ENCODE measurements at places on chromosomes 12 and 14.

GRCh38 chr12:125159702-125160101 is 94.5 kb downstream of the AACS start:
- DNase-seq, result no peak

DNA sequence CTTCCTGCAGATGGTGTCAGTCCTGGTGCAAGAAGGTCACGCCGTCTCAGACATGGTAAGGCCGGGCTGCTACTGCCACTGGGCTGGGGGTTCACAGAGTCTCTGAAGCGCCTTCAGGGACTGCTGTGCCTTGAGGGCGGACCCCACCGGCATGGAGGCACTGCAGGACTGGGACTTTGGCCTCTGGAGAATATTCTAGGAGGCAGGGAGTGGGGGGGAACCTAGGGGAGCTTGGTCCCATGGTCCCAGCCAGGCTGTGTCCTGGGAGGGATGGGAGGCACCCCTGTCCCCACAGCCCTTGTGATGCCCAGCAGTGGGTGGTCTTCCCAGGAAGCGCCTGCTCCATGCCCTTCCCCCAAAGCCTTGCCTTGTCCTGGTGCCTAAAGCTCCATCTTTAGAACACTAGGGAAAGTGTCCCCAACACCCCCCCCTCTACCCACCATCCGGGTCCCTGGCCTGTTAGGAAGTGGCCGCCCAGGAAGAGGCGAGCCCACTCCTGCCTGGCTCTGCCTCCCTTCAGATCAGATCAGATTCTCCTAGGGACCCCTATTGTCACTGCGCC is 1.5 kb downstream of the AMN start:
- DNase-seq, result no peak

- DNase-seq, result no peak
Measured at GRCh38 chr12:89433634-89434033, 81.3 kb upstream of the DUSP6 start.

- peak; percentile 99 for DNase-seq
Measured at GRCh38 chr12:26630546-26631027, 202.4 kb downstream of the ITPR2 start.

DNA sequence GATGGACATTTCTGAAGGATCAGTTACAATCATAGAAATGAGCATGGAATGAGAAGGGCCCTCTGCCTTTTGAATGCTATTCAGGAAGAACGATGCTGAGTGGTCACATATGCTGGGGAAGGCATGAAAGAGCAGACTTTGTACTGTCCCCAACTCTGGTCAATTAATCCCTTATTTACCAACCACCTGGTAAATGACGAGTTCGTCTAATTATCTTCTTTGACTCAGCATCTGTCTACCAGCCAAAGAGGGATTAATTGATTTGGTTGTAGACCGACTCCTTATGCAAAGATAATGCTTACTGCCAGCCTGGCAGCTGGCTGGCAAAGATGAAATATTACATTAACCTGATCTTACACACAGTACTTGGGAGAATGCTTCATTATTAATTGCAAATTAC is 152.2 kb downstream of the CHST11 start:
- no peak for DNase-seq

DNA sequence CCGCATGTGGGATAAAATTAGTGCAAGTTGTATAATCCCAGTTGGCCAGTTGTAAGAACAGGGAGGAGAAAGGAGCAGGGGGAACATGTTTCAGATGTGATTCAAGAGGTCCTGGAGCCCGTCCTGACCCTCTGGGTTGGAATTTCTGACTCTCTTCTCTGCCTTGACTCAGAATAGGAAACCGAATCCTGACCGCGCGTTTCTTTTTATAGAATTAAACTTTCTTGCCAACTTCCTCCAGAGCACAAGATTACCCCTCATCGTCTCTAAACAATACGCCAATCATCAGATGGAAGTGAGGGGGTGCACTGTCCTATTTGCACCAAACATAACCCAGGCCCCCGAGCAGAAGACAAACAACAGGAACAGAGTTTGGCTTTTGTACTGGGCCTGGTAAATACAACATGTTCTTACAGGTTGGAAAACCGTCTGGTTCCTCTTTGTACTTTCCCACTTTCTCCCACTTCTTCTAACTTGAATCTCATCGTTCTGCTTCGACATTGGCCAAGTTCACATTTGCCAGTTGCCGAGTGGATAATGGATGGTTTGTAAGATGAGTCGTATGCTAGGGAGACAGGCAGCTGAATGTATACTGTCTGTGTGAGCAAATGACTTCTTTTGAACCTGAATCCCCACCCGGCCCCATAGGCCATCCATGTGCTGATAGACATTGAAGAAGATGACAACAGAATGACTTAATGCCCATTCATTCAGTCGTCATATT is 42.6 kb upstream of the MED13L start:
- no peak for DNase-seq

- peak; percentile 6 for DNase-seq
Measured at GRCh38 chr14:69004731-69005431, 25.8 kb upstream of the ACTN1 start.

- DNase-seq, result peak; percentile 85
Measured at GRCh38 chr14:95255487-95255886, 64.2 kb downstream of the CLMN start.

- no peak for DNase-seq
Measured at GRCh38 chr14:72924337-72924736, 1.9 kb upstream of the DCAF4 start.

GRCh38 chr12:19643635-19644034 is 204.3 kb downstream of the AEBP2 start:
- DNase-seq, result peak; percentile 62

DNA sequence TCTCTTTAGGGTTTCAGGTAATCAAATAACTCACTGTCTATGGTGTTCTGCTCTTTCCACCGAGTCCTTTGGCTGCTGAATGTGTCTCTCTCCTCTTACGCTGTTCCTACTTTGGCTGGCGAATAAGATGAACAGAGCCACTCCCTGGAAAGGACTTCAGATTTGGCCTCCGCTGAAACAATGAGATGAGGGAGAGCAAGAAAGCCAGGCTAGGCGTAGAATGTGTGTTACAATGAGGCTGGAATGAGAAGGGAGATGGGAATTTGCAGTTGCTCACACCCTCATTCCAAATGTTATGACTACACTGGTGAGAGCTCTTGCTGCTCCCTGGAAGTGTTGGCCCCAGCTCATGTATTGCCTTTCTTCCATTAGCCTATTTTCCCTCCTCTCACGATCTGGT is at the start of gene MFAP5:
Gene MFAP5, minus strand, starts transcription at position 234 of the 400 bp plus-strand sequence. CDS start 722 bp downstream, outside the sequence.
- DNase-seq, result no peak

DNA sequence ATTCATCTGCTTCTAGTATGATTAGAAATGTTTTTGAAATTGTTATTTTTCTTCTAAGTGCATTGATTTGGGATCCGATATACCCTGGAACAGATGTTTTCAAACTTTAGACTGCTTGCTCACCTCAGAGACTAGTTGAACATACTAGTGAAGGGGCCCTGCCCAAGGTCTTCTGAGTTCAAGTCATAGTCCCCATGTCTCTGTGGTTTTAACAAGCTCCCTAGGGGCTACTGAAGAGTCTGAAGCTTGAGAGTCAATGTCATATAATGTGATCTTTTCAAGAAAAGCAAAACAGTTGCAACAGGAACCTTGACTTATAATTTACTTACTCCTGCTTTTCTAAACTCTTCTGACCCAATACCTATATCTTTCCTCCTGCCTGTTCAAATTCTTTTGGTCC is 7.5 kb upstream of the UBE2N start:
- no peak for DNase-seq

- no peak for DNase-seq
Measured at GRCh38 chr12:53046655-53047220, 3.1 kb upstream of the TNS2 start.

DNA sequence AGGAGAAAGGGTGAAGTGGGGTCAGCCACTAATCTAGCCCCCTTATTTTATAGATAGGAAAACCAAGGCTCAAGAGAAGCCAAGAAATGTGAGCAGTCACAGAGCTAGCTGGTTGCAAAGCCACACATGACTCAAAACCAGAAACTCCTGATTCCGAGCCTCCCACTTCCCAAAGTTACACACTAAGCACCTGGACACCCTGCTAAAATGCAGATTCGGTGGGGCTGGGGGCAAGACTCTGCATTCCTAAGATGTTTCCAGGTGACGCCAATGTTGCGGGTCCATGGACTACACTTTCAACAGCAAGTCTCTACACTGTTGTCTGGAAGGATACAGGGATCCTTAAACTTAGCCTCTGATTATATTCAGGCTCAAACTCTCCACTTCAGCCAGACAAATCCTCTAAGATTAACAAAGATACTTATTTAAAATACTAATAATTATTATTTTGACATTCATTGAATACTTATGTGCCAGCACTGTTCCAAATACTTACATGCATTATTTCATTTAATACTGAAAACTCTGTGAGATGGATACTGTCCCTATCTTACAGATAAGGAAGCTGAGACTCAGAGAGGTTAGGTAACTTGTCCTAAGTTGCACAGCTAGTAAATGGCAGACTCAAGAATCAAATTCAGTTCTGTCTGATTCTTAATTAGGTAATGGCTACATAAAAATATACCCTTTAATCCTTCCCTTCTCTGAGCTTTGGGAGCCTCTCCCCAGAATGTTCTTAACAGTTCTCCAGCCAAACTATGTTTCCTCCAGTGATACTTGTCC is 81.4 kb downstream of the CRACR2A start:
- no peak for DNase-seq

GRCh38 chr12:15486859-15487258 is 164.6 kb downstream of the PTPRO start:
- no peak for DNase-seq

DNA sequence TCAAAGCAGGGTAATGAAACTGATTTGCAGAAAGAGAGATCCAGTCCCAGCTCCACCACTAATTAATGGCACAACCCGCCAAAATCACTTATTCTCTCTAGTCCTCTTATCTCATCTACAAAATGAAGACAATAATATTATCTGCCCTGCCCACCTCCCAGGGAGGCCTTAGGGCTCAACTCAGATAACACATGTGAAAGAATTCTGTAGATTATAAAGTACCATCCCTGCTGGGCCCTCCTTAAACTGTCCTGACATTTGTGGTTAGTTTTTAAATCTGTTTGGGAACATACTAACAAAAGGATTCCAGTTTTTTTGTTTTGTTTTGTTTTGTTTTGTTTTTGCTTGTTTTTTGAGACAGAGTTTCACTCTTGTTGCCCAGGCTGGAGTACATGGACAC is 7.3 kb downstream of the POMT2 start:
- no peak for DNase-seq

DNA sequence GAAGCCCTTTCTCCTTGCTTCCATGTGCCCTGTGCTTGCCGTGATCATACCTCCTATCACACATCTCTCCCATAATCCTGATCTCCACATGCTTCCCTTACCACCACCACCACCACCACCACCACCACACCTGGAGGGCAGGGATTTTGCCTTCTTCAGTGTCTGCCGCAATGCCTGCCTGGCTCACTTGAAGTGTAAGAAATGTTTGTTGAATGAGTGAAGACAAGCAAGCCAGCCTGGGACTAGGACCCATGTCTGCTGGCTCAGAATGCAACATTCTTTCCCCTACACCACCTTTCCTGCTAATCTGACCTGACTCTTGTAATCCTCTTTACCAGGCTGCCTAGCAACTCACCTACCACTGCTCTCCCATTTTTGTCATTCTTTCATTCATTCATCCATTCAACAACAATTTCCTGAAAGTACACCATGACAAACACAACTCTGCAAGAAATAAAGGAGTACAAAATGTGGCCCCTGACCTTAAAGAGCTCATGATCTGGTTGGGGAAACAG is 3.5 kb upstream of the NID2 start:
- DNase-seq, result no peak
